CD4-positive, alpha-beta T cell treated with Interleukin-1 beta for 1 hour (primary cell): ENCODE measurements at places on chromosomes 6 and 20.

DNA sequence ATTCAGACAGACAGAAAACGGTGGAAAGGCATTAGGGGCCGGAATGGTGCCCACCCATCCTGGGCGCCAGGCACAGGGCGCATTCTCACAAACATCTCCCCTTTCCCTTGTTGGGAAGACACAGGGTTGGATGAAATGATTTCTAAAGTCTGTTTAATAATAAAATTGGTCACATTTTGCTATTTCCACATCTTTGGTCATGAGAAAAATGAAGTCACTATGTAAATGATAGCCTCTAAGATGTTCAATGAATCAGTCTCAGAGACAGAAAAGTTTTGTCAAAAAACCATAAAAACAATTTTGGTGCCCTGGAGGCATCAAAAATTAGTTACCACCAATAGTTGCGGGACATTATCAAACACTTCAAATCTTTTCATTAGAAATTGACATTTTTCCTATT, 40.7 kb downstream of the PRR18 start:
- no peak for DNase-seq

DNA sequence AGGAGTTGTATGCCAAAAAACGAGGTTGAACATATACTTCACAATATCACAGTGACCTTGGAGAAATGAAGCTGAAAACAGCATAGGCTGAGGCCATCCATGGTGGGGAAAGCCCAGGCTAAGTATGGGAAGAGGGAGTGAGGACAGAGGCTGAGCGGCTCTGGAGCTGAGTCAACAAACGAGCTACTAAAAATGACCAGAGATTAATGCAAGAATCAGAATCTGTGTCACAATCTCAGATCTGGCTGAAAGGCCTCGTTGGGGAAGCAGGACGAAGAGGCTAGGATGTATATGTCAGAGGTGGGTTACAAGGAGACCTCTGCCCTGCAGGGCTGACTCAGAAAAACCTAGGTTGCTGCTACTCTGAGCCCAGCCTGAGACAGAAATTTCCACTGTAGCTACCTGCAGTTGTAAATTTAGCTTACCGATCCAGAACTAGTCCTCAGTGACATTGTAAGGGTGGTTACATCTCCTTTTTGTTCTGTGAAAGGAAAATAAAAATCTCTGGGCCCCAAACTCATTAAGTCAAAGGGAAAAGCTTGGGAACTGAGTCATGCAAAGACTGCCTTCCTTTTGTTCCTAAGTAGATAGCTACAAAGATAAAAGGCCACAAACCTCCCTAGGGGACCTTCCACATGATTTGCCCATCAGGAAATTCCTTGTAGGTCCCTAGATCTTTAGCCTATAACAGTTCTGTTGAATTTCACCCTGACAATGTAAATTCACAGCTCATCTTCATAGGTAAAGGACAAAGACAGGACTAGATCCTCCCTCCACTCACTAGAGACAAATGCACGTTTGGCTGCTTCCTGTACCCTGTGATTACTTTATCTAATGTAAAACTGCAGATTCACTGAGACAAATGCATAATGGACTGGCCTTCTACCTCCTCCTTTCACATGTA, 8.5 kb upstream of the TUBB2A start:
- DNase-seq, result no peak

DNA sequence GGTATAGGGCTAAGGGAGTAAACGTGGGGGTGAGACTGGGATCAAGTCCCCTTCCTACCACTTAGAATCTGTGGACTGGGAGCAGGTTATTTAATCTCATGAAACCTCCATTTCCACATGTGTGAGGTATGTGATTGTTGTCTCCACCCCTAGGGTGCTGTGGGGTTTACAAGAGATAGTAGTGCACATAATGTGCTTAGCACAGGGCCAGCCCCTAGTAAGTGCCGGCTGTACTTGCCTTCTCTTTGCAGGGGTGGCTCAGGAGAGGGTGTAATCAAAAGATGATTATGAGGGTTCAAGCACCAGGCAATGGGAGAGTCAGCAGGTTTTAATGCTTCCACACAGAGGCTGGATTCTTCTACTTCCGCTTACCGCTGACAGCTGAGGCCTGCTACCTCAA, 6.9 kb downstream of the NT5E start:
- DNase-seq, result no peak

DNA sequence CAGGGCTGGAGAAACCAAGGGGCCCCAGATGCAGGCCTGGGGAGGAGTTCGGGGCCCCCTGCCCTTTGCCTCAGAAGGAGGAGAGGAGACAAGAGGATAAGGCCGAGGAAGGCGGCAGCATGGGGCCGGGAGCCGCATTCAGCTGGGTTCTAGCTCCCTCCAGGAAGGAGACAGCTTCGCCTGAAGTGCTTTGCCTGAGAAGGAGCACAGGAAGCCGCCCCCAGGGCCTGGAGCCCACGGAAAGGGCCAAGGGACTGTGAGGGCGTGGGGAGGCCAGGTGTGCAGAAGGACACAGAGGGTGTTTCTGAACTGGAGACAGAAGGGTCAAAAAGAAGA, 121.4 kb downstream of the AGPAT4 start:
- no peak for DNase-seq

DNA sequence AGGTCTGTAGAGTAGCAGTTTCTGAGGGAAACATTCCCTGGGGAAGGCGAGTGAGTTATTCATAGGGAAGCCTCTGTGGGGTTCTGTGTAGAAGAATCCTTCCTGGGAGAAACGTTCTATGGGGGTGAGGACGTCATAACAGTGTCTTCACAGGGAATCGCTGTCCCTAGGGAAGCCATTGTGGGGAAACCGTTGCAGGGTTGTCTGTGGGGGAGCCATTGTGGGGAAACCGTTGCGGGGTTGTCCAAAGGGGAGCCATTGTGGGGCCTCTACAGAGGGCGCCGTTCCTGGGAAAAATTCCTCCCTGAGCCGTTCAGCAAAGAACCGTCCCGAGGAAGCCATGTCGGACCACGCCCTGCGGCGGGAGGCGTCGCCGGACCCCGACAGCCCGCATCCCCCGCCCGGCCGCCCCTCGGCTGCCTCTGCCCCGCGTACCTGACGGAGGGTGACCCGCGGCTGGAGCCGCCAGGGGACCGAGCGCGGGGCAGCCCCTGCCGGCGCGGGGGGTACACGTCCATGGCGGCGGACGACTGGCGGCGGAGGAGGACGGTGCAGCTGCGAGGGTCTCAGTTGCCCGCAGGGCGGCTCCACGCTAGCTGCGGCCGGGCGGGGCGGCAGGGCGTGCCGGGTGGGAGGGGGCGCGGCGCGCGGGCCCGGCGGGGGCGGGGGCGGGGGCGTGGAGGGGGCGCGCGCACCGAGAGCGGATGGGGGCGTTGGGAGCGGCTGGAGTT, at the start of gene DNAAF9:
TSS of gene DNAAF9 (minus strand) at position 630 of the 731 bp plus-strand sequence. CDS start at position 518, 112 bp downstream.
- DNase-seq, result peak; percentile 74

- no peak for DNase-seq
Measured at GRCh38 chr20:64130271-64130670, 22.9 kb upstream of the NPBWR2 start.

GRCh38 chr6:31634969-31635575, 14.6 kb downstream of the PRRC2A start:
- no peak for DNase-seq

GRCh38 chr6:1618311-1619097, 8.8 kb downstream of the FOXC1 start:
- DNase-seq, result no peak

GRCh38 chr20:48603116-48603818, 224.5 kb downstream of the PREX1 start:
- DNase-seq, result no peak

DNA sequence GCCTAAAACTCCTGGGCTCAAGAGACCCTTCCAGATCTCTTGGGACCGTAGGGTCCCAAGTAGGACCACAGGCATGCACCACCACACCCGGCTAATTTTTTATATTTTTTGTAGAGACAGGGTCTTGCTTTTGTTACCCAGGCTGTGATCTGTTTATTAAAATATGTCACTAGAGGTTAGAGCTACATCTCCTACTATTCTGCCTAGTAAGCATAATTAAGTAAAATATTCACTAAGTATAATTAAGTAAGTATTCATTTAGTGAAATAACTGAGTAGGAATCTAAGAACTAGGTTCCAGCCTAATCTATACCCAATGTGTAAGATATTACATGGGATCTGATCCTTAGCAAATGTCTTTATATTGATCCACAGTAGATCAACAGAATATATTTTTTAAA, 40.2 kb upstream of the GCM1 start:
- DNase-seq, result no peak

- DNase-seq, result no peak
Measured at GRCh38 chr6:11232770-11233626, 530 bp upstream of the NEDD9 start.

DNA sequence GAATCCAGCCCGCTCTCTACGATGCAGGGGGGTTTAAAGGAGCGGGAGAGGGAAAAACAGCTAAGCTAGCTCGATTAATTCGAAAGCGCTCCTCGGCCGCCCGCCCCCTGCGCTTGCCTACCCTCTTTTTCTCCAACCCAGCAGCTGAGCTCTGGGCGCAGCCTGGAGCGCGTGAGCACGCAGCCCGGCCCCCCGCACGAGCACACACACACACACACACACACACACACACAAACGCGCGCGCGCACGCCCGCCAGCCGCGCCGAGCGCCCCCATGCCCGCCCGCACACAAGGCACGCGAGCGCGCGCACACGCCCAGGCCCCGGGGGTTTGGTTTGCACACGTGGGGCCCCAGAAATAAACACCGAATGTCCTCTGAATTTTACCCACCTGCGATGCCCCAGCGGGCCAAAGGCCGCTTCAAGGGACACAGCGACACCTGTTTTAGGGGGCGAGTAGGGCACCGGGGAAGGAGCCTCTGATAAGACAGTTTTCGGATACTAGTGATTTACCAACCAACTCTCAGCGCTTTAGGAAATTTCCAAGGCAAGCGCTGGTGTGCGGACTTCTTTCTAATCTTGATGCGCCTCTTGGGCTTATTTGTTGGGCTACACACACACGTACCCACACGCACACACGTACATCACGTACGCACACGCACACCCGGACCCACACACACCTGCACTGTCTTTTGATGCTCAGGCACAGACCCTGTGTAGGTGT, 802 bp upstream of the NRN1 start:
- no peak for DNase-seq
